ENCODE measurements at places on chromosomes 4 and X.

DNA sequence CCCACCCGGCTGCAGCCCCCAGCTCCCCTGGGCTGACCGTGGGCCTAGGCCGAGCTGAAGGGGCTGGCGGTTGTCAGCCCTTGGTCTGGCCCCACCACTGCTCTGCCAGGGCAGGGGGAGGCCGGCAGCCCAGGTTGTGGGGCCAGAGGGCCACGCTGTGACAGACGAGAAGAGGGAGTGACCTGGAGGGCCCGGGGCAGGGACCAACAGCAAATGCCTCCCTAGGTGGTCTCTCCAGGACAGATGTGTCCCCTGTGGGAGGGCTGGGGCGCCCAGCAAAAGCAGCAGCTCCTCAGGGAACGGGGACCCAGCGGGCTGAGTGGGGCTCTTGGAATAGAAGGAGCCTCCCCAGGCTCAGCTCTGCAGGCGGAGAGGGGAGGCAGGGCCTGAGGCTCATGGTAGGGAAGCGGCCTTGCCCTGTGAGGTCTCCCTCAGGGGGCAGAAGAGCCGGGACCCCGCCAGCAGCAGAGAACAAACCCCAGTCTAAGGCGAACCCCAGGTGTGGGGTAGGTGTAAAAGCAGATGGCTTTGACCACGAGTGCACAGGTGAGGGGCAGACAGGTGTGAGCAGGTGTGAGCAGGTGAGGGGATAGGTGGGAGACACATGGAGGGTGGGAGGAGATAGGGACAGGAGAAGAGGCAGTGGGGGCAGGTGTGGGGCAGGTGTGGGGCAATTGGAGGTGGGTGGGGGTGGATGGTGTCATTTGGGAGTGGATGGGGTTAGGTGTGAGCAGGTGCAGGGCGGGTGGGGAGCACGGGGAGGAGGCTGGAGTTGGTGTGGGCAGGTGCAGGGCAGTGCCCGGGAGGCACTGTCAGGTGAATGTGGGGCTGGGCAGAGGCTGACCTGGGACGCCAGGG, 34.1 kb upstream of the SPON2 start:
- no peak for DNase-seq

- peak; percentile 10 for DNase-seq
These were observed 755 bp downstream of the ANKRD17 start for GRCh38 chr4:73257651-73258435.

DNA sequence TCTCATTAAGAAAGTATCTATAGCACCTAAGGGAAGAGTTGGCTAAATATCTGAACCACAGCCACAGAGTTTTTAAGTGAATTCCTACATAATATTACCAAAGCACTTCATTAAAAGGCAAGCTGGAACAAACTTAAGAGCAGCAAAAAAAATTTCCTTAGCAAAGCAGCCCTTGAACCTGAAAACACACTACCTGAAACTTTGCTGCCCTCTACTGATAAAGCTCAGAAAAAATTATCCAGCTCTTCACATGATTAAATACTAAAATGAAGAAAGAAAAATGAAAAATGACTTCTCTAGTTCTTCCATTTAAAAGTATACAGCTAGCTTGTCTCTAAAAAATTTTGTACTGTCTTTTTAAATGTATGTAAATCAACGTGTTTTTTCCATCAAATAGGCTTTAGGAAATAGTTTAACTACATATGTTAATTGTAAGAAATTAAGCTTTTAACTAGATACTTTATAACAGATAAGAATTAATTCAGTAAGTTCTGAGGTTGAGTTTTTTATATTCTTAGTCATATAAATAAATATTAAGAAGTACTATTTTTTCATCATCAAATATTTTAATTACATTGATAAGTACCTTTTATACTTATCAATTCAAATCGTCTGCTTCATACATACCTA, 156.1 kb downstream of the STPG2 start:
- DNase-seq = no peak

DNA sequence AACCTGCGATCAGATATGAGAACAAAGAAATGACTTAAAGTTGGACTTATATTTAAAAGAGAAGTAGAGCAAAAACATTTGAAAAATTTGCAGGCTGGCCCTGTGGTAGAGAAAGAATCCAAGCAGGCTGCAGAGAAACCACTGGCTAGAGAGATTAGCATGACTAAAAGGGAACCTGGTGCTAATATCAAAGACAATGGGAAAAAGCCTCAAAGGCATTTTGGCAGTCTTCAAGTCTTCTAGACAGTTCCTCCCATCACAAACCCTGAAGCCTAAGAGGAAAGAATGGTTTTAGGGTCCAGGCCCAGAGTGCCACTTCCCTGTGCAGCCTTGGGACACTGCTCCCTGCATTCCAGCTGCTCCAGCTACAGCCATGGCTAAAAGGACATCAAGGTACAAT, 33.4 kb downstream of the KCTD8 start:
- DNase-seq = no peak

- DNase-seq = no peak
These were observed 18.0 kb downstream of the FAM9A start for GRCh38 chrX:8783097-8783713.

GRCh38 chr4:101355246-101355645, 7.9 kb upstream of the PPP3CA start:
- DNase-seq = no peak

DNA sequence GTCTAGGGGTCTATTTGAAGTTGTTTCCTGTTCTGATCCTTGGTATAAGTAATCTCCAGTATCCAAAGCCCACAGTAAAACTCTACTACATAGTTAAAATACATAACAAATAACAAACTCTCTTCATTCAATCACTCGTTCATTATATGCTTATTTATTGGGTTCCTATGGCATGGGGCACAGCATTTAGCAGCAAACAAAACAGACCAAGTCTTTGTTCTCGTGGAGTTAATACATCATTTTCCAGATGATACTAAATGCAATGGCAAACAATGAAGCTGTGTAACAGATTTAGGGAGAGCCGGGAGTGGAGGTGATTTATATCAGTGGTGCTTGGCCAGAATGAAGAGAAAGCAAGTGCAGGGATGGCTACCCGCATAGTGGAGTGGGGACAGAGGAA, 36.6 kb upstream of the SPARCL1 start:
- no peak for DNase-seq

- peak; percentile 45 for DNase-seq
These were observed 8.5 kb upstream of the ARMCX2 start for GRCh38 chrX:101668143-101668542.

DNA sequence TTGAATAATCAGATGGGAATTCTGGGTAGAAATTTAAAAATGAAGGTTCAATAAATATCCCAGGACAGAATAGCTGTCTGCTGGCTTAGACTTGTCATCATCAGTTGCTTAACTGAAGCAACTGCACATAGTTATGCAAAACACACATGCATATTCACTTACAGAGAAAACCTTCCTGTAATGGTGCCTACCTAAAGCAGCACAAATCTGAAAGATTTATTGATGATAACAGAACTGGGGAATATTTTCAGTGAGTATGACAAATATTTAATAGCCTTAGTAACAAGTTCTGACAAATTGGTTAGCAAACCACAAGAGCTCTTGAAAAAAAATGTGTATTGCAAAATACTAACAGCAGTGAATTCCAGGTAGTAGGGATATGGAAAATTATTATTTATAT, 606.8 kb upstream of the BOD1L1 start:
- no peak for DNase-seq

DNA sequence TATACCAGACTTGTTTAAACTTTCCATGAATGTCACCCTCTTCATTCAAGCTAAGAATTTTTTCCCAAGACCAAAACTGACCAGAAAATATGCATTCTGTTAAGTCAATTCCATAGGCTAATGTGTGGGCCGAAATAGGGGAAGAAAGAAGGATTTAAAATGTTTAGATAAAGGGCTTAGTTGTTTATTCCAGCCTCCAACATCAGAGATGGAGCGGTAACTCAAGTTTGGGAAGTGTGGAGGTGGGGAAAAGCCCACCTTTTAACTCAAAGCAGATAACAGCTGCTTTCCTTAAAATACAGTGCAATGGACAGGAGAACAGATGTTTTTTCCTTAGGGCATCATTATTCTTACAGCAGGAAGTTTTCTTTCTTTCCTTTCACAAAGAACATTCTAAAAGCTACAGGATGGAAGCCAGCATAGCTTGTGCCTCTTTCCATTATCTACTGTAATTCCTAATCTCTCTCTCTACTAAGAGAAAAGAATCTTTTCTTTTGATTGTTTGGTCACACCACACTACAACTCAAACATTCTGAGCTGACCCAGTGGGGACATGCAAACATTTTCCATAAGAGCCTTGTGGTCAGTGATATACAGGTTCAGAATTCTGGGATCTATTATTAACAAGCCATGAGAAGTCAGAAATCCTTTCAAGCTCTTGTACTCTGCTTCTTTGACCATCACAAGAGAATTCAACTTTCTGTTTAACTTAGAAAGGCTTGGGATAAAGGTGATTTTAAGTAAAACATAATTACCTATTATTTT, 101.6 kb downstream of the PDE5A start:
- no peak for DNase-seq

- no peak for DNase-seq
These were observed 379.1 kb upstream of the TEX13C start for GRCh38 chrX:124940531-124940930.

DNA sequence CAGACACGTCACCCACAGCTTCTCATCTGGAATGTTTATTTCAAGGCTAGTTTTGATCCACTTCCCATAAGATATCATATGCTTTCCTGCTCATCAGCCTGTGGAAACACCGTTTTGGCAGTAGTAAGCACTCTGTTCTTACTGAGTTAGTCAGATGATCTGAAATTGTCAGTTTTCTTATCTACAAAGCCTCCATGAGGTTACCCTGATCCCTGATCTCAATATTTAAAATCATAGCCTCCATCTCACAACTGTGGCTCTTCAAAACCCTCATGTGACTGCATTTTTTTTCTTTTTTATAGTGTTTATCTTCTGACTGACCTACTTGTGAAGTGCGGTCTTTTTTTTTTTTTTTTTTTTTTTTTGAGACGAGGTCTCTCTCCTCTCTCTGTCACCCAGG, 22.7 kb downstream of the BST1 start:
- DNase-seq = no peak

DNA sequence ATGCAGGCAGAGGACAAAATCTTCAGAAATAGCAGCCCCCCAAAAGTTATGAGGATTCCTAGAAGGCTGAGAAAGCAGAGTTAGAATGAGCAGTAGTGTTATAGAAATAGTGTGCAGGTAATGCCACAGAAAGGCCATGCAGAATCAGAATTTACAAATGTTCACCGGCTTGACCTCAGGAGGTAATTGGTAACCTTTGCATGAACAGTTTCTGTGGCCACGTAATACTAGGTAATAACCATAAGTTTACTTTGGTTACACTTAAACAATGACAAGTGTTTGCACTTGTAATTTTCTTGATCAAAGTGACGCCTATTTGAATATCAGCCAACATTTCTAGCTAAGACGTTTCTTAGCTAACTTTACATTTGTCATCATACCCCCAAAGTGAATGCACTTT, 393.6 kb downstream of the GPAT3 start:
- DNase-seq = no peak

DNA sequence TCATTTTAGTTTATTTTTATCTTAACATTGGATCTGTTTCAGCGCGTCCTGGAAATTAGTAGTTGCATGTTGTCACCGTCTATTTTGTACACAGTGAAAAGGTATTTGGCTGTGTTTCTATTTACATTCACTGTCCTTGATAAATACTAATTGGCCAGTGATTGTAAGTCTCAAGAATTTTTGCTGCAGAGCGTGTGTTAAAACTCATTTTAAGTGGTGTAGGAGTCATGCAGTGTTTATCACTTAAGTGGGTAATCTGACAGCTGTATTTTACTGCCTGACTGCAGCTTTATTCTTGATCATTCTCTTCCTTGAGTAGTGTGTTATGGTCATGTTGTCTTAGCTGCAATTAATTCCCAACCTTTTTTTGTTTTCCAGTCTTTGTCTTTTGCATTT, 9.8 kb downstream of the GUCY1A1 start:
- DNase-seq = no peak

DNA sequence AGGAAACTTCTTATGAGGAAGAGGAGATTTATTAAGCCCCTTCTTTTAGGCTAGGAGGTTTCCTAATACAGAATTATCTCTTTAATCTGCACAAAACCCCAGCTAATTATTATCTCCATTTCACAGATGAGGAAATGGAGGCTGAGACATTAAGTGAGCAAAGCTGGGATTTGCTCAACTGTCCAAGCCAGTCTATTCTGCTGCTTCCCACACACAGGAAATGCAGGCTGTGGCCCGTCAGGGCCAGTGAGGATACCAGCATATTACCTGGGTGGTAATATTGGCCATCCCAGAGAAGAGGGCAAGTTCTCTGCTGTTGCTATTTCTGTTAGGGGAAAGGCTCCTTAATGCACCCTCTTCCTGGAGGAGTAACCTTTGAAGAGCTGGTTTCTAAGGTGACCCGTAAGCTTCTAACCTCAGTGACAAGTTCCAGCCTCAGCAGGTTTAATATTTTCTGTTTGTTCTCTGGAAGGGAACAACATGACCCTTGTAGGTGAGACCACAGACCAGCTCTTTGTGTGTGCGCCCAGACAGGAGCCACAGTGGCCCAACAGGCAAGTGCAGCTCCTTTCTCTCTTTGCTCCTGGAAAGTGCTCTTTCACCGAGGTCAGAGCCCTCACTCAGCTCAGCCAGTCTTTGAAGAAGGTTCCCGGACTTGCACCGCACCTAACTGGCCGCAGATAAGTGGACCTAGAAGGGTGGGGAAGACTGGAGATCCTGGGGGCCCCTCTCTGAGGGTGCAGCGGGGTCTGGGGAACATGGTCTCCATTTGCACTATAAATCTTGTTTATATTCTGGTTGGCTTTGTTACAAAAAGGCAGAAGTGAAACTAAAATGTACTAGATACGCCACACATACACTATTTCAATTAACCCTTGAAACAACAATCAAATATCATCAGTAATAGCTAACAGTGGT, 35.5 kb downstream of the TBC1D9 start:
- no peak for DNase-seq

- no peak for DNase-seq
These were observed 32.3 kb downstream of the SH3RF1 start for GRCh38 chr4:169238445-169238844.

DNA sequence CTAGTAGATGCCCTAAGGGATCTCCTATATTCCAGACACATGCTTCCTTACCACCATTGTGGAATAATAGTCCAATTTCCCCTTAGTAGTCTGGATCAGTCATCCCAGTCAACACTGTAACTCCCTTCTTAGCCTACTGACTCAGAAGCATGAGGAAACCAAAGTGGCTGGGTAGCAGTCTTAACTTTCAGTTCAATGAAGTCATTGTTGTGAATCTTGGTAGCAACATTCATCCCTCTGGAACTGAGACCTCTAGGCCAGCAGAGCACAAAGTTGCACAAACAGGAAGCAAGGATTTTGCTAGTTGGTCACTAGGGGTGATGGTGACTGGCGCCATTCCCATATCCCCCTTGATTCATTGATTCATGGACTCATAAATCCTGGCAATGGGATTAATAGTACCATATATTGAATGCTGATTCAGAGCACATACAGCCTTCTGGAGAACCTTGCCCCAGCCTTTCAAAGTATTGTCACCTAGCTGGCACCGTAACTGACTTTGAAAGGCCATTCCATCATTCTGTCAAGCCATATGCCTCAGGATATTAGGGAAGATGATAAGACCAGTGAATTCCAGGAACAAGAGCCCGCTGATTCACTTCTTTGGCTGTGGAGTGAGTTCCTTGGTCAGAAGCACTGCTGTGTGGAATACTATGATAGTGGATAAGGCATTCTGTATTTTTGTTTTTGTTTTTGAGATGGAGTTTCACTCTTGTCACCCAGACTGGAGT, 19.7 kb upstream of the GPAT3 start:
- no peak for DNase-seq

GRCh38 chr4:629636-629914, 4.2 kb downstream of the PDE6B start:
- no peak for DNase-seq

All from DMS79 (cell line).